Right renal cortex interstitium (tissue), 3 donors: ENCODE measurements at places on chromosomes 11 and 22.

DNA sequence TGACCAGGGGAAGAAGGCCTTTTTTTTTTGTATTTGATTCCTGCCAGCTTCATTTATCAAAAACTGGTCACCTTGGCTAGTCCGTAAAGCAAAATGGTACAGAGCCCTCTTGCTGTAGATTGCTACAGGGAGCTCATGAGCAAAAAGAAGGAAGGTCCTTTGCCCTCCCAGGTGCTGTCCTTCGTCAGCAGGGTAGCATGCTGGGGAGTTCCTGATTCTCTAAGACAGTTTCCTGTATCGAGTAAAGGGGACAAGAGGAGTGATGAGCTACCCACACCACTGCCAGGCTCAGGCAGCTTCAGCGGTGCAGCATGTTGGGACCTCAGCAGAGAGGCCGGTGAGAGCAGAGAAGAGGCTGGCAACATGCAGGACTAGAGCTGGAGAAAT, 67.8 kb upstream of the CSNK2A3 start:
- DNase-seq: no peak

- DNase-seq: no peak
These were observed 13.5 kb upstream of the SORL1-AS1 start for GRCh38 chr11:121466063-121466794.

DNA sequence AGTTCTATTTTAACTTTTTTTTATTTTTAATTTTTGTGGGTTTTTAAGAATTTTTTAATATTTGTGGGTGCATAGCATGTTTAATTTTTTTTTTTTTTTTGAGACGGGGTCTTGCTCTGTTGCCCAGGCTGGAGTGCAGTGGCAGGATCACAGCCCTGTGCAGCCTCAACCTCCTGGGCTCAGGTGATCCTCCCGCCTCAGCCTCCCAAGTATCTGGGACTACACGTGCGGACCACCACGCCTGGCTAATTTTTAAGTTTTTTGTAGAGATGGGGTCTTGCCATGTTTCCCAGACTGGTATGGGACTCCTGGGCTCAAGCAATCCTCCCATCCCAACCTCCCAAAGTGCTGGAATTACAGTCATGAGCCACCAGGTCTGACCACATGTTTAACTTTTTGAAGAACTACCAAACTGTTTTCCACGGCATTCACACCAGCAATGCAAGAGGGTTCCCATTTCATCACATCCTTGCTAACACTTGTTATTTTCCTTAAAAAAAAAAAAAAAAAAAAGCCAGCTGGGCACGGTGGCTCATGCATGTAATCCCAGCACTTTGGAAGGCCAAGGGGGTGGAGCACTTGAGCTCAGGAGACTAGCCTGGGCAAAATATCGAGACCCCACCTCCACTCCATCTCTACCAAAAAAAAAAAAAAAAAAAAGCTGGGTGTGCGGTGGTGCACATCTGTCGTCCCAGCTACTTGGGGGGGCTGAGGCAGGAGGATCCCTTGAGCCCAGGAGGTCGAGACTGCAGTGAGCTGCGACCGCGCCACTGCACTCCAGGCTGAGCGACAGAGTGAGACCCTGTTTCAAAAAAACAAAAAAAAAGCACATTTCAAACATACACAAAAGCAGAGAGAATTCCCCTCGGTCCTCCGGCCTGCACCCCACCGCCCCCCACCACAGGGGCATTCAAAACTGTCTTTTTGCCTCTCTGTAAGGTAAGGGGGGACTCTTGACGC, 16.7 kb upstream of the TXNRD2 start:
- DNase-seq: no peak

DNA sequence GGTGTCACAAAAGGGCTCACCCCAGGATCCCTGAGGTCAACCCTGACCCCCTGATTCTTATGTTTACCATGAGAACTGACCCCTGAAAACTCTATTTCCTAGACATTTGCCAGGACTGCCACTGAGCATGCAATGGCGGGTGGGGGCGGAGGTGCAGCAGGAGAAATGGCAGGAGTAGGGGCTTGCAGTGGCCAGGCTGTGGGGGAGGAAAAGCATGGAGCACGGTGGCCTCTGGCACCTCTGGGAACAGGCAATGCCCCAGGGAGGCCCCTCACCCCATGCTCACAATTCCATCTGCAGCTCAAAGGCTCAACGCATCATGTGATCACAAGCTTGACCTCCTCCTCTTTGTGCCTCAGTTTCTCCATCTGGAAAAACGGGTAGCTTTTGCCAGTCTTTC, 46.5 kb upstream of the FGF3 start:
- DNase-seq: no peak

- DNase-seq: no peak
These were observed 118.9 kb upstream of the LMO1 start for GRCh38 chr11:8382436-8383053.

DNA sequence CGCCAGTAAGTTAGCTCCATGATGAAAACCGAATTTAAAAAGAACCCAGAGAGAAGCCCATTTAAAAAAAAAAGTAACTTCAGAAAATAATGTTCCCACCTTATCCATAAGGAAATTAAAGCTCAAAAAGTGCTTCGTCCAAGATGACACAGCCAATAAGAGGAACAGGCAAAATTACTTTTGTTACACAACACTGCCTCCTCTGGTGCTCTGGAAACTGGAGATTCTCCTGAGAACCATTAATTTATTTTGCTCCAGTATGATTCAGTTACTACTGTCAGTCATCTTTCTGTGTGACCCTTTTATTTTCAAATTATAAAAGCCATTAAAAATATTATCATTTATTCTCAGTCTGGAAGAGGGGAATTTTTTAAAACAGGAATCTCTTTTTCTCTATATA, 2.0 kb downstream of the IFT27 start:
- no peak for DNase-seq

DNA sequence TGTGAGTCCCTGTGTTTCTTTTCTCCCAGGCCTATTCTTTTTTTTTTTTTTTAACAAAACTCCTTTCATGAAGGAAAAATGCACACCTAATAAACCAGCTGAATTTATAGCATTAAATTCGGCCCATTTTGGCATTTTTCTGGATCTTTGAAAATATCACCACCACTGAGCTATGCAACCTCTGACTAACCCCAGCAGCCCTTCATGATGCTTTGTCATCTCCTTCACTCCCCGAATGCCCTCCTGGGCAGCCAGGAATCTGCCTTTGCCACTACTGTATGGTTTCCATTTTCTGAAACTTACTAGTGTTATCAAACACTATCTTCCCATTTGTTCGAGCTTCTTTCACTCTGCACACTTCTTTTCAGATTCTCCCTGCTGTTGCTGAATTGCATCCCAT, 97.9 kb downstream of the ZNF280B start:
- DNase-seq: no peak

- no peak for DNase-seq
These were observed 145.5 kb upstream of the BLID start for GRCh38 chr11:122261546-122261945.

GRCh38 chr22:37681556-37682049, 4.5 kb upstream of the NOL12 start:
- no peak for DNase-seq

DNA sequence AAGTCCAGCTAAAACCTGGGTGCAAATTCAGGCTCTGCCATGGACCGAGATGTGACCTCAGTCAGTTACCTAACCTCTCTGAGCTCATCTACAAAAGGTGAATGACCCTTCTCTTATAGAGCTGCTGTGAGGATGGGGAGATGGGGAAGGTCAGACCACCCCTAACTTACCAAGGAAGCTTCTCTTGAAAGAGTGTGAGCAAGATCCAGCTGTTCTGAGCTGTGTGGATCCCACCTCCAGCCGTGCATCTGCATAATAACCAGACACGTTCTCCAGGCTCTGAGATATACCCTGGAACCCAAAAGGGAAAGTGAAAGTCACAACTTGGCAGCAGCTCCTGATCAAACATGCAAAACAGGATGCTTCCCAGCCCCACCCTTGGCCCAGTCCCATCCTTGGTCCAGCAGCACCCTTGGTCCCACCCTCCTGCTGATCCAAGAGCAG, at the start of gene APOL3:
Gene APOL3, minus strand, starts transcription at position 257 of the 444 bp plus-strand sequence. CDS start 11,700 bp downstream, outside the sequence.
- no peak for DNase-seq

- DNase-seq: no peak
These were observed 5.8 kb downstream of the NRIP3 start for GRCh38 chr11:8998017-8998416.

DNA sequence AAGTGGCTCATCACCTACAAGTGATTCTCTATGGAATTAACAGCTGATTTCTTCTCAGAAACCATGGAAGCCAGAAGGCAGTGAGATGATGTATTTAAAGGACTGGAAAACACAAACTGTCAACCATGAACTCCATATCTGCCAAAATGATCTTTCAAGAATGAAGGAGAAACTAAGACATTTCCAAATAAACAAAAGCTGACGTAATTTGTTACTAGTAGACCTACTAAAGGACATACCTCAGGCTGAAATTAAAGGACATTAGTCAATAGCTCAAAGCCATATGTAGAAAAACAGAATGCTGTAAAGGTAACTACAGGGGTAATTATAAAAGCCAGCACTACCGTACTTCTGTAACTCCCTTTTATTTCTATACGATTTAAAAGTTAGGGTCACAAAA, 129.4 kb upstream of the TMEM45B start:
- no peak for DNase-seq

DNA sequence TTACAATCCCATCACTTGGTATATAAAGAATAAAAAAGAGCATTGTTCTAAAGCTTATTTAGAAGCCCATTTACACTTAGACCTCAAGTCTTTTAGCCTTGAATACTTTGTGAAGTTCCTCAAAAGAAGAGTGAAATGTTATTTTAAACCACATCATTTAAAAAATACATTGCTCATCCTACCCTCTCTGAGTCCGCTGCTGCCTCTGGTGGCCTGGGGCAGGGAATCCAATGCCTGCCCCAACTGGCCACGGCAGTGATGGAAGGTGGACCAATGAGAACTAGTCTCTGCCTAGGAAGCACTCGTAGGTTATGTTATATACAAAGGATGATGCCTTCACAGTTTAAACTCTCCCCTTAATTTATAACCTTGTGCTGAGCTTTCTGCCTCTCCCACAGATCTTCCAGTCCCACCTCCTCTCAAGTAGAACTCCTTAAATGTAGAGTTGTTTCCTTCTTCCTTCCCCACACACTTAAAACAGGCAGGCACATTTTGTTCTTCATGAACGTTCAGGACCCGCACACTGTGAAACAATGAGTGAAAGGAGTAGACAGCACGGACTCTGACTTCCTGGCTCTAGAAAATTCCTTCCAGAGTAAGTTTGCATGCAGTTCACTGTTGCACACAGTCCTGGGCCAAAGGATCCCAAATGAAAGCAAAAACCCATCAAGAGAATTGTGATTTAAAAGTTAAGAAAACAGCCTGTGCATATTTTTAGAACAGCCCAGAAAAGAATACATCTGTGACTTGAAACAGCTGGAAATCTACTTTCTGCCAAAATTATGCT, 167.8 kb downstream of the RRAS2 start:
- no peak for DNase-seq

GRCh38 chr22:36385491-36386350, 2.0 kb downstream of the MYH9 start:
- no peak for DNase-seq
